Hematopoietic multipotent progenitor cell treated with erythropoietin and hydrocortisone succinate and interleukin-3 and kit ligand, for 15 days (in vitro differentiated cells): ENCODE measurements at places on chromosomes 1 and 21.

- DNase-seq, result no peak
Measured at GRCh38 chr1:211935448-211935970, 99.8 kb downstream of the INTS7 start.

DNA sequence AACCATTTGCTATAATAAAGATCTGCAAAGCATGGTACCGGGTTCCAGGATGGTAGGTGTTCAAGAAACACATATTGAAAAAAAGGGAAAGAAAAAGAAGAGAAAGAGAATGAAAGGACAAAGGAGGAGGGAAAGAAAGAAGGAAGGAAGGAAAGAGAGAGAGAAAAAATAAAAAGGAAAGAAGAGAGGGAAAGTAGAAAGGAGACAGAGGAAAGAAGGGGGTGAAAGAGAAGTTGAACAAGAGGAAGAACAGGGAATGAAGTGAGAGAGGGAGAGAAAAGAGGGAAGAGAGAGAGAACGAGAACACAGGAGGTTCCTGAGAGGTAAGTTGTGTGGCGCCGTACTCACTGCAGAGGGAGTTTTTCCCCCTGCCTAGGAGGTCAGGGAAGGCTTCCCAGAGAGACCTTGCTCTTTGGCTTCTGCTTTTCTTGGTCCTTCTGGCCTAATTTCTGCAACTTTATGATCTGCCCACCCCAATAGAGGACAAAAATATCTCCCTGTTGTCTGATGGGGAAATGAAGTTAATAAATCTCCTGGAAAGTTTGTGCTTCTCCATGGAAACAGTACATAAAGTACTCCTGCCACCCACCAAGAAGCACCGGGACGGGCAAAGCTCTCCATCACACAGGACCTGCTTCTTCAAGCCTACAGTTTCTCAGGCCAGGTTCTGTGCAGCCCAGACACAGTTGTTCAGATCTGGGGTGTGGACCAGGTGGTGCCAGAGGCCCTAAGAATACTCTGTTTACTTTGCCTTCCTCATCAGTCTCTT lies 124.8 kb downstream of the ROR1 start:
- DNase-seq, result no peak

- DNase-seq, result no peak
Measured at GRCh38 chr1:229420765-229421164, 13.1 kb downstream of the ACTA1 start.

DNA sequence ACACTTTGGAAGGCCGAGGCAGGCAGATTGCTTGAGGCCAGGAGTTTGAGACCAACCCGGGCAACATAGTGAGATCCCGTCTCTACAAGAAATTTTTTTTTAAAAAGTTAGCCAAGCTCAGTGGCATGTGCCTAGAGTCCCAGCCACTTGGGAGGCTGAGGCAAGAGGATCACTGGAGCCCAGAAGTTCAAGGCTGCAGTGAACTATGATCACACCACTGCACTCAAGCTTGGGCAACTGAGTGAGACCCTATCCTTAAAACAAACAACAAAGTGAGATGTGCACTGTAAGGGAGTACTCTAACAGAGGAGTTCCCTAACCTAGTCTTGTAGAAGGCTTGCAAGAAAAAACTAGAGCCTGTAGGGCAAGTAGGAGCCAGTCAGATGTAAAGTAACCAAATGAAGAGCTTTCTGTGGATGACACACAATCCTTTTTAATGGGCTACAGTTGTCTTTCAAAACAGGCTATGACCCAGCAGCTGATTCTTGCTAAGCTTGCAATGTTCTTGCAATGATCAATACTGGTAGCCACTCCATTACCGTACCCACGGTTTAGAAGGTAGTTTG lies 38.0 kb upstream of the SRP9 start:
- no peak for DNase-seq
